T-helper 2 cell treated with Interferon-gamma antibody and Interleukin-4, amounts not matched to agents 100 ng/mL and 5 ng/mL, for 36 hours (primary cell): ENCODE measurements at places on chromosomes 12 and 14. TPM values are rescaled to one million over a fixed set of nuclear protein-coding genes. Genes with fewer than 3 reads are reported as not detected.

The TCL1A gene
- total RNA-seq = not detected in 2 replicates

The LRRK2 gene
- total RNA-seq = 0.14 TPM in 1 of 2 replicates, not detected in the other

The RAB15 gene
- 3.2 and 3.4 TPM in 2 replicates for total RNA-seq

The DHRS1 gene
- total RNA-seq = 20.7 and 29.6 TPM in 2 replicates

The EMP1 gene
- total RNA-seq = 6.3 TPM in 2 replicates

The TMTC2 gene
- total RNA-seq = 1.7 and 2.0 TPM in 2 replicates

The JAG2 gene
- total RNA-seq = 2.5 and 3.3 TPM in 2 replicates

The PLCZ1 gene
- not detected in 2 replicates for total RNA-seq

The CLEC4C gene
- total RNA-seq = not detected in 2 replicates

The LMNTD1 gene
- total RNA-seq = not detected in 2 replicates

The AKAP5 gene
- 1.5 TPM in 2 replicates for total RNA-seq

The SDR9C7 gene
- total RNA-seq = not detected in 2 replicates

The APEX1 gene
- 169 and 170 TPM in 2 replicates for total RNA-seq

The SIVA1 gene
- 116 TPM in 2 replicates for total RNA-seq

The NRXN3 gene
- total RNA-seq = not detected in 2 replicates

The AQP6 gene
- total RNA-seq = not detected in 2 replicates

The HOXC12 gene
- not detected in 2 replicates for total RNA-seq

The FAM161B gene
- 1.2 and 1.4 TPM in 2 replicates for total RNA-seq

The SERPINA5 gene
- total RNA-seq = not detected in 2 replicates

The FAM90A1 gene
- total RNA-seq = 0.09 and 0.36 TPM in 2 replicates

The PTGDR gene
- 0.66 TPM in 2 replicates for total RNA-seq

The KRT6C gene
- not detected in 2 replicates for total RNA-seq

The SLC25A47 gene
- total RNA-seq = not detected in 2 replicates

The PIWIL1 gene
- total RNA-seq = 0.25 and 0.27 TPM in 2 replicates

The TDG gene
- total RNA-seq = 43.2 and 45.1 TPM in 2 replicates

The SRSF9 gene
- total RNA-seq = 203 TPM in 2 replicates

The SMOC1 gene
- total RNA-seq = not detected in 2 replicates

The SLC6A12 gene
- total RNA-seq = not detected in 2 replicates

The LRIG3 gene
- total RNA-seq = 0.05 TPM in 1 of 2 replicates, not detected in the other

The MEG3 gene
- not detected in 2 replicates for total RNA-seq

The KRT83 gene
- not detected in 2 replicates for total RNA-seq

The KRT82 gene
- not detected in 2 replicates for total RNA-seq

The PDE3A gene
- total RNA-seq = not detected in 2 replicates

The ERG28 gene
- total RNA-seq = 15.6 and 18.5 TPM in 2 replicates

The OLR1 gene
- total RNA-seq = not detected in 2 replicates

The CCDC175 gene
- not detected in 2 replicates for total RNA-seq

The ZNF384 gene
- 86.1 and 91.5 TPM in 2 replicates for total RNA-seq

The EFS gene
- total RNA-seq = not detected in 2 replicates

The CYP46A1 gene
- total RNA-seq = 0.07 and 0.09 TPM in 2 replicates

The NFKBIA gene
- 101 and 113 TPM in 2 replicates for total RNA-seq
